ENCODE measurements at places on chromosomes 4 and X.
A peak's percentile ranks its signal among the peaks of the same experiment; 100 is the strongest.

- H3K27ac ChIP-seq = no peak overlapping the region
- H3K36me3 ChIP-seq = no peaks in the 10 kb centered on the region
- H3K27me3 ChIP-seq = no peaks in the 10 kb centered on the region
- no peak for DNase-seq
- H3K4me3 ChIP-seq = no peak overlapping the region
- no peaks in the 10 kb centered on the region for H3K4me1 ChIP-seq
Measured at GRCh38 chr4:22910200-22910599, 217.5 kb downstream of the GBA3 start.

DNA sequence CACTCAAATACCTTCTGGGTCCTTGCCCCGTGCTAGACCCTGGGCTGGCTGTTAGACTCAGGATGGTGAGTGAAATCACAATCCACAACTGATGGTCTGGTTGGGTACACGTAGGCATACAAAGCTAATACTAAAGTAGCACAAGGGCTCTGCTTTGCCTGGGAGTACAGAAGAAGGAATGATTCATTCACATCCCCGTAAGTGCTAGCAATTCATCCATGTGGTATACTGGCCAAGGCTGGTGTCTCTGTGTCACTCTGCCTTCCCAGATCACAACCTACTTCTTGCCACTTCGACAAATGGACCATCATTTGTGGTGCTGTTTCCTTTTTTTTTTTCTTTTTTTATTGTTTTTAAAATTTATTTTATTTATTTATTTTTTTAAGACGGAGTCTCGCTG lies 19.7 kb upstream of the RBM47 start:
- H3K27ac ChIP-seq = no peak overlapping the region
- H3K27me3 ChIP-seq = no peaks in the 10 kb centered on the region
- H3K4me1 ChIP-seq = no peaks in the 10 kb centered on the region
- H3K36me3 ChIP-seq = no peaks in the 10 kb centered on the region

DNA sequence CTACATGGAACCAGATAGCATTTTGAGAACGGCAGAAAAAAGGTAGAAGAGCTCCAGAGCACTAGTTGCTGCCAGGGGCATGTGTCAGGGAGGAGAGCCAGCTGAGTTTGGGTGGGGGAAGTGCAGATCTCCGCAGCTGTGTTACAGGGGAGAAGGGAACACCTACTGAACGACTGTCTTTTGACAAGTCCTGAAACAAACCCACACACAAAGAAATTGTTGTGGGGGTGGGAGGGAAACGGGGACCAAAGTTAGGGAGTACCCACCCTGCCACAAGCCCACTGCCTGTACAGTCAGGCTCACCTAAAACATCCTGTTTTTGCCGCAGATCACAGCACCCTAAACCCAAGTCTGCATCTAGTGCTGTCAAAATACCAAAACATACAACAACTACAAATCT lies 55.5 kb downstream of the LEF1 start:
- DNase-seq = no peak
- H3K4me1 ChIP-seq = peaks cover 21% of the 10 kb centered on the region
- H3K27ac ChIP-seq = no peak overlapping the region

DNA sequence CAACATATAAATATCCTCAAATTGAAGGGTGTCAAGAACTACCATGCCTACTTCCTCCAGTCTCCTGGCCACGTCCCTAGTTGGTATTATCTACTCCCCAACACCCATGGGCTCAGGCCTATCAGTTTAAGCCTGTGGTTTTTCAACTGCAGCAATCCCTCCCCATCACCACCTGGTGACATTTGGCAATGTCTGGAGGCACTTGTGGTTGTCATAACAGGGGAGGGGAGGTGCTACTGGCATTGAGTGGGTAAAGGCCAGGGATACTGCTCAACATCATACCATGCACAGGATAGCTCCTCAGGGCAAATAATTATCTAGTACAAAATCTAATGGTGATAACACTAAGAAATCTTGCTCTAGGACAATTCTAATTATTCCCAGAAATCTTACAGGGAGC lies 95.3 kb downstream of the COMMD8 start:
- no peak for DNase-seq
- H3K4me3 ChIP-seq = no peak overlapping the region
- no peak overlapping the region for H3K27ac ChIP-seq
- H3K36me3 ChIP-seq = no peaks in the 10 kb centered on the region
- H3K4me1 ChIP-seq = no peaks in the 10 kb centered on the region

- H3K4me1 ChIP-seq = no peaks in the 10 kb centered on the region
- no peak for DNase-seq
- no peaks in the 10 kb centered on the region for H3K36me3 ChIP-seq
Measured at GRCh38 chrX:63012574-63012973, 338.6 kb downstream of the SPIN4 start.

- H3K27ac ChIP-seq = no peak overlapping the region
- H3K27me3 ChIP-seq = no peaks in the 10 kb centered on the region
- DNase-seq = no peak
- H3K4me1 ChIP-seq = no peaks in the 10 kb centered on the region
- H3K36me3 ChIP-seq = peaks cover 2% of the 10 kb centered on the region
Measured at GRCh38 chrX:132209527-132209926, 9.7 kb downstream of the RAP2C start.

- DNase-seq = no peak
- H3K4me3 ChIP-seq = no peak overlapping the region
- no peaks in the 10 kb centered on the region for H3K36me3 ChIP-seq
Measured at GRCh38 chr4:48212165-48212564, 57.5 kb downstream of the TEC start.

GRCh38 chr4:63764400-63764799 lies 644.9 kb downstream of the TECRL start:
- no peak for DNase-seq
- H3K36me3 ChIP-seq = no peaks in the 10 kb centered on the region
- H3K27me3 ChIP-seq = no peaks in the 10 kb centered on the region
- H3K4me3 ChIP-seq = no peak overlapping the region
- no peak overlapping the region for H3K27ac ChIP-seq
- H3K4me1 ChIP-seq = no peaks in the 10 kb centered on the region

DNA sequence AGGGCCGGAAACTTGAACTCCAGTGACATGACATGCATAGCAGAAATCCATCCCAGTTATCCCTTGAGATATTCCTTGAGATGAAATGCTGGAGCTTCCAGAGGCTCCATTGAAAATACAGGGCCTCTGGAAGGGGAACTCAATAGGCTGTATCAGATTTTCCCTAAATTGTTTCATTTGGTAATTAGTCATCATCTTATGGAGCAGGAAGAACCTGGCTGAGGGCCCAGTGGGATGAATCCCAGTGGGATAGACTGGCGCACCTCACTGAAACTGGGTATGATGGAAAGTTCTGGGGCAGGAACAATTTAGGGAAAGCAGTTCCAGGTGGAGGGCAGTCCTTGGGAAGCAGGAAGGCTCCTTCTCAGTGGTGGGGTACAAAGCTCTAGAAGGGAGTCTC lies 307.8 kb upstream of the DIPK2B start:
- peak overlapping the region; percentile 96 for H3K27ac ChIP-seq
- H3K4me3 ChIP-seq = no peak overlapping the region
- H3K27me3 ChIP-seq = no peaks in the 10 kb centered on the region
- H3K4me1 ChIP-seq = peaks cover 31% of the 10 kb centered on the region

- peaks cover 12% of the 10 kb centered on the region for H3K36me3 ChIP-seq
- H3K4me1 ChIP-seq = no peaks in the 10 kb centered on the region
- H3K27ac ChIP-seq = no peak overlapping the region
- H3K27me3 ChIP-seq = no peaks in the 10 kb centered on the region
- DNase-seq = no peak
Measured at GRCh38 chr4:139438141-139438540, 15.8 kb upstream of the RAB33B start.

DNA sequence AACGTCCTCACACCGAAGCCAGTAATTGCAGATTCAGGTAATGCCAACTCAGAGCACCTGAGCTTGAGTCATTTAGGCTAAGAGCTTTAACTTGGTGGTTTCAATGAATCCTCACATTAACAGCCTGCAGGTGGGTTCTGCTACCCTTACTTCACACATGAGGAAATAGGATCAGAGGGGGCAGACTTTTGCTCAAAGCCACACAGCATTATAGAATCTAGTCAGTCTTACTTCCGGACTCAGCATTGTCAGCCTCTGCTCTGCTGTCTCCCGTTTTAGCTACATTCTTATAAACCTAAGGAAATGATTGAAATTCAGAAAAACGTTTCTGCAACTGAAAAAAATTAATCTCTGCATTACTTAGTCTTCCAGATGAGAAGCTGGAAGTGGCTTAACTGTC lies 6.0 kb downstream of the C4orf50 start:
- no peak overlapping the region for H3K4me3 ChIP-seq
- no peaks in the 10 kb centered on the region for H3K4me1 ChIP-seq
- H3K27me3 ChIP-seq = 0 out of 2 replicates have a peak, but pooled peaks cover 5% of the 10 kb centered on the region
- DNase-seq = no peak
- no peak overlapping the region for H3K27ac ChIP-seq
- H3K36me3 ChIP-seq = no peaks in the 10 kb centered on the region

GRCh38 chrX:69222103-69223090 lies 57.1 kb upstream of the PJA1 start:
- peak; percentile 45 for DNase-seq
- no peaks in the 10 kb centered on the region for H3K36me3 ChIP-seq
- H3K27ac ChIP-seq = no peak overlapping the region

- no peak for DNase-seq
- H3K4me3 ChIP-seq = no peak overlapping the region
- no peak overlapping the region for H3K27ac ChIP-seq
Measured at GRCh38 chr4:1691737-1692373, 7.7 kb upstream of the FAM53A start.

GRCh38 chrX:65697915-65698796 lies 30.7 kb downstream of the MSN start:
- no peaks in the 10 kb centered on the region for H3K4me1 ChIP-seq
- no peak overlapping the region for H3K27ac ChIP-seq
- DNase-seq = no peak
- H3K4me3 ChIP-seq = no peak overlapping the region

- no peak overlapping the region for H3K27ac ChIP-seq
- H3K4me3 ChIP-seq = no peak overlapping the region
Measured at GRCh38 chr4:53015681-53016080, 153.6 kb downstream of the RASL11B start.

DNA sequence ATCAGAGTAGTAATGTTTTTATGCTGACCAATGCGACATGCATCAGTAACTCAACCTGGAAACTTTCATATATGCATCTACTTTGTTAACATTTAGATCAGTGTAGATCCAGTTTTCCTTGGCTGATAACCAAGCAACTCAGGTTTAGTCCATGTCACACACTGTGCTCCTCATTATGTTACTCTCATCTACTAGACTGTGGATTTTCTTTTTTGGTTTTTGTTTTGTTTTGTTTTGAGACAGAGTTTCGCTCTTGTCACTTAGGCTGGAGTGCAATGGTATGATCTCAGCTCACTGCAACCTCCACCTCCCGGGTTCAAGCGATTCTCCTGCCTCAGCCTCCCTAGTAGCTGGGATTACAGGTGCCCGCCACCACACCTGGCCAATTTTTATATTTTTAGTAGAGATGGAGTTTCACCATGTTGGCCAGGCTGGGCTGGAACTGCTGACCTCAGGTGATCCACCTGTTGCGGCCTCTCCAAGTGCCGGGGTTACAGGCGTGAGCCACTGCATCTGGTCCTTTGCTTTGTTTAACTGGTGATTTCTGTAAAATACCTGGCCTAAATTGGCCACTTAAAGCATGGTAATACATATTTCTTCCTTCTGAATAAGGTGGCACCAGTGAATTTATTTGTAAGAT lies 48.6 kb downstream of the SMARCAD1 start:
- no peak overlapping the region for H3K27ac ChIP-seq
- H3K36me3 ChIP-seq = peaks cover 16% of the 10 kb centered on the region
- no peak overlapping the region for H3K4me3 ChIP-seq
- H3K27me3 ChIP-seq = no peaks in the 10 kb centered on the region
- H3K4me1 ChIP-seq = no peaks in the 10 kb centered on the region
- DNase-seq = no peak

GRCh38 chr4:94978904-94979303 lies 221.1 kb downstream of the BMPR1B start:
- no peaks in the 10 kb centered on the region for H3K27me3 ChIP-seq
- H3K4me3 ChIP-seq = no peak overlapping the region
- no peak for DNase-seq
- no peaks in the 10 kb centered on the region for H3K36me3 ChIP-seq

DNA sequence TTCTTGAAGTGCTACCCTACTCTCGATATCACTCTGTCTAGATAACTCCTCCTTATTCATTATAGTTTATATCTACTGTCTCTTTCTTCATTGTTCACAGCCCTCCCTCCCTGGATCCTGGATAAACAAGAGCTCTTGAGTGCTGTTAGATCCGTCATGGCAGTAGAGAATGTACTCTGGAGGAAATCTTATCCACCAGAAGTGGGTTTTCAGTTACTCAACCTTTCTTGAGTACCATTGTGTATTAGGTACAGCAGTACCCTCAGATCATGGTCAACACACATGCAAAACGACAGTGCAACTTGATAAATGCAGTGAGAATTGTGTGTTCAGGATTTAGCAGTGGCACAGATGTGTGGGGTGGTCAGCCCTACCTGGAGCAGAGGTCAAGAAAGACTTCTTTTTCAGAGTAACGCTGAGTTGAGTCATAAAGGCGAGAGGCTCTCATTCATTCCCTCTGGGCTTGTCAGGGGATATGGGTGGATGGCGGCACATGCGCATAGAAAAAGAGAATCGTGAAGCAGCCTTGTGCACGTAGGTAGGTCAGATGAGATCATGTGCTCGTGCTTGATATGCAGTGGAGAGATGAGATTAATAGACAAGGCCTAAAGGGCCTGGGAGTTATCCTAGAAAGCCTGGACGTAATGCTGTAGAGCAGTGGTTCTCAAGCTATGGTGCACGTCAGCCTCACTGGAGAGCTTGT lies 89.5 kb downstream of the SNX25 start:
- H3K27ac ChIP-seq = peak overlapping the region; percentile 71
- DNase-seq = peak; percentile 75
- H3K4me3 ChIP-seq = peak overlapping the region; percentile 23
- no peaks in the 10 kb centered on the region for H3K27me3 ChIP-seq
- no peaks in the 10 kb centered on the region for H3K36me3 ChIP-seq
- peaks cover 21% of the 10 kb centered on the region for H3K4me1 ChIP-seq

- no peak overlapping the region for H3K27ac ChIP-seq
- H3K4me3 ChIP-seq = no peak overlapping the region
- H3K27me3 ChIP-seq = no peaks in the 10 kb centered on the region
- DNase-seq = no peak
- no peaks in the 10 kb centered on the region for H3K36me3 ChIP-seq
- H3K4me1 ChIP-seq = no peaks in the 10 kb centered on the region
Measured at GRCh38 chr4:128338634-128339355, 51.2 kb upstream of the PGRMC2 start.

- DNase-seq = no peak
- H3K27ac ChIP-seq = no peak overlapping the region
- no peaks in the 10 kb centered on the region for H3K4me1 ChIP-seq
- H3K36me3 ChIP-seq = no peaks in the 10 kb centered on the region
Measured at GRCh38 chr4:185370268-185370949, 25.3 kb downstream of the LRP2BP start.

All from HCT116 (cell line).